ELR (cell line): ENCODE measurements at places on chromosomes 2 and 18.
A peak's percentile ranks its signal among the peaks of the same experiment; 100 is the strongest.

GRCh38 chr2:47735136-47735869 lies 47.6 kb upstream of the MSH6 start:
- no peak for DNase-seq

GRCh38 chr2:25926984-25927756 lies 48.9 kb upstream of the ASXL2 start:
- DNase-seq, result no peak

DNA sequence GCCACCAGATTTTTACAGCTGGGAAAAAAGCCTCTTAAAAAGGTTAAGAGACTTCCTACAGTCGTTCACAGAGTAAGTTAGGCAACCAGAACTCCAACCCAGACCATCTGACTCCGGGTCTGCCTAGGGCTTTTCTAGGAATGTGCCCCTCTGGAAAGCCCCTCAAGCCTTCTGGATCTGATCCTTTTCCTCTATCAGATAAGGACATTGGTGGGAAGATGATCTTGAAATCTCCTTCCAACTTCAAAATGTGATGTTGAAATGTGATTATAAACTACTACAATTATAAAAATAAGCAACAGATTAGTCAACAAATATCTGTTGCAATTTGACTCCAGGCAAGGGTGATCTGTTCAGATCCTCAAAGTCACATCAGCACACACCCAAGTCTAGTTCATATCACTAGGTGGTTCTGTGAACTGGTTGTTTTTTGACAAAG lies 270.4 kb downstream of the ARHGAP15 start:
- DNase-seq, result peak; percentile 62

DNA sequence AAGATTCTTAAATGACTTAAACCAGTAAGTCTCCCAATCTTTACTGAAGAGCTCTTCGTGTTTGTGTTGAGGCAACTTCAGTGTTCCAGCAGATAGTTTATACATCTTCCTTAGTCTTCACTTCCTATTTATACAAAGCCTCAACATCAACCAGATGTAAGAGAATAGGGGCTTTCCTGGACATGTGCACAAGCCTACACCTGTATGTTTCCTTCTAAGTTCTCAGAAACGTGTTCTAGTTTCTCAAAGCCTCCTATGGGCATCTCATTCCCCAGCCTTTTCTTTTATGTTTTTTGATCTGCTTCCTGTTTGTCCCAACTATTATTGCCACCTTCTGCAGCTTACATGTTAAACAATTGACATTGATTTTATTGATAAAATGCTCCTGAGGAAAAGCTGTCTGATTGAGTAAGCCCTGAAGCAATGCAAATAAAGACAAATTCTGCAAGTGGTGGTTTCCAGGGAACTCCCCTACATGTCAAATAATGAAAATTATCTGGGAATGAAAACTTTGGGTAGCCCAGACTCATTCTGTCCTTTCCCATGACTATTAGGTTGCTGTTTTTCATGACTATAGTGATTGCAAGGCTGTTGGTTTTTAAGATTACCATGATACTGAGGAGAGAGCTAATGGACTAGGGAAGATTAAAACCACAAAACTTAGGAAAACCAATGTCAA lies 663.3 kb upstream of the ACVR2A start:
- no peak for DNase-seq

- no peak for DNase-seq
These were observed 65.4 kb upstream of the GLS start for GRCh38 chr2:190815226-190815625.

DNA sequence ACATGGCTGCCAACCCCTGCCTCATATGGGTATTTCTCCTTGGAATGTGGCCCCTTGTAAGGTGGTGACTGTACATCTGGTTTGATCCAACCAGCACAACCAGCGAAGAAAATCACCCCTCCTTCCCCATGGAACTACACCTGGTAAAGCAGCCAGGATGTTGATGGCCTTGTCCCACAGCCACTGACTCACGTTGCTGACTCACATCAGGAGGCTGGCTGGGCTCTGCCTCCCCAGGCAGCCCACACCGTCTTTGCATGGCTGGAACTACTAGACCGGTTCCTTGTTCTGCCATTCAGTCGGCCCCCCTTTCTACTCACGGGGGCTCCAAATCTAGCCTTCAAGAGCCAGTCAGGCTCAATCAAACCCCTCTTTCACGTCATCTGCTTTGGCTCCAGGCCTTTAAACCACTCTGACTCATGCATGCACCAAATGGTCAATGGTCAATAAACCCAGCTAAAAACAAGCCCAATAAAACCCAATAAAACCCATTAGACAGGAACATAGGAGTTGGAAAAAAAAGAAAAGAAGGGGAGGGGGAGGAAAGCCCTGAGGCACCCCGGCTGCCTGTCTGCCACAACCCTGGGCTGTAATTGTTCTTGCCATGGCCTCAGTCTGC lies 114.8 kb downstream of the PLB1 start:
- DNase-seq, result peak; percentile 92

DNA sequence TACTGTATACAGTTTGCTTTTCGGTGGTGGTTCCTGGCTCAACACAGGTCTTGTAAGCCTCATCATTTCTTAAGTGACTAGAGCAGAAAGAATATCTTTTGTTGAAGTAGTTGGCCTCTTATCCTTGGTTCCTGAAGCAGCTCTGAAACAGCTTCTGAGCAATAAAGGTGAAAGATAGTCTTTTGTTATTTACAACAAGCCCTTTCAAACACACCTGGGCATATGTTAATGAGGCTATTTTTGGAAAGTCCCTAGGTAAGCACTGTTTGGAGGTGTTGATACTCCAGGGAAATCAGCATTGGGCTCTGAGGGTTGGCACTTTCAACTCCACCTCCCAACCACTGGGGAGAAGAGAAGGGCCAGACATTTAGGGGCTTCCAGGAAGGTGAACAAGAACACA lies 211.0 kb downstream of the MCFD2 start:
- DNase-seq, result no peak

DNA sequence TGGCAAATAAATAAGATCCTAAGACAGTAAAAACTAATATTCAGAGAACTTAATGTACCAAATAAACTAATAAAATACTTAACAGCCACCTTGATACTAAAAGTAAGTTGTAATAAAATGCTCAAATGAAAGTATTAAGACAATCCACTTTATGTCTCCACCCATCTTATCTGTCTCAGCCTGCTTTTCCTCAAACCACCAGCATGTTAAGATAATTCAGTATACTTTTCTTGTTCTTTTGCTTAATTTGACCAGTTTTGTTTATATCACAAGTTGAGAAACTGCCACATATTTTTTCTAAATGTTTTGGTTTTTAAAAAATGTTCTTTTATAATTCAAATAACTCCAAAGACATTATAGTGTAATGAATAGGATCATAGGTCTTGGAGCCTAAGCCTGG lies 142.0 kb downstream of the MBD5 start:
- no peak for DNase-seq

DNA sequence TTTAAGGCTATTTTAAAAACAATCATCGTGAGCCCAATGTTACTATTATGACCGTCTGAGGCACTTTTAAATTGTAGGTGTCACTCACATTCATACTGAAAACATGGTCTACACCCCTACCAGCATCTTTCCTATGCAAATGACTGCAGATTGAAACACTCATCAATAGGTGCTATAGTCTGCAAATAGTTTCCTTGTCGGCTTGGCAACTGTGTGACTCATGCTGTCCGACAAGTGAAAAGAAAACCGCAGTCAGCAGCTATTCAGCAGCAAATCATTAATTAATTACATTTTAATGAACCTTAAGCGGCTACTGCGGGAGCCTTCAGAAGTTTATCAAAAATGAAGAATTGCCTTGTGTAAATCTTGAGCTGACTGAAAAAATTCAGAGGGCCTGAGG lies 134.4 kb downstream of the FIGN start:
- DNase-seq, result peak; percentile 46

GRCh38 chr2:176668912-176669311 lies 399.7 kb downstream of the MTX2 start:
- no peak for DNase-seq

DNA sequence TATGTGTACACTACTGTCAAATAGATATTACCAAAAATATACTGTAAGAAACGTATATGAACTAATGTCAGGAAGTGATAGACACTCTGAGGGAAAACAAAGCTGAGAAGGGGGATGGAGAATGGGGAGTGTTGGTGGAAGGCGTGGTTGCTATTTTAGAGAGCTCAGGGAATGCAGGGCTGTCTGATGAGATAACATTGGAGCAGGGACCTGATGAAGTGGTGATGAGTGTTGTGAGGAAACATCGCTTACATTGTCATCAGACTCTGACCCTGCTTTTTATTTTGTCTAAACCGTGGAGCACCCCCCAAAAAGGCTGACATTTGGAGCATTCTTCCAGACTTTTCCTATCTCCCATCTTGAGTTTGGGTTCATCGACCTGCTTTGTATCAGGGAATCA lies 194.7 kb downstream of the LTBP1 start:
- DNase-seq, result no peak

- no peak for DNase-seq
These were observed 23.3 kb downstream of the C2orf74 start for GRCh38 chr2:61185231-61185728.
